ENCODE measurements at places on chromosomes 4 and X.

- no peak for DNase-seq
Measured at GRCh38 chrX:50805276-50805675, 8.7 kb downstream of the SHROOM4 start.

GRCh38 chr4:53116954-53117353, 248.9 kb downstream of the SCFD2 start:
- no peak for DNase-seq

DNA sequence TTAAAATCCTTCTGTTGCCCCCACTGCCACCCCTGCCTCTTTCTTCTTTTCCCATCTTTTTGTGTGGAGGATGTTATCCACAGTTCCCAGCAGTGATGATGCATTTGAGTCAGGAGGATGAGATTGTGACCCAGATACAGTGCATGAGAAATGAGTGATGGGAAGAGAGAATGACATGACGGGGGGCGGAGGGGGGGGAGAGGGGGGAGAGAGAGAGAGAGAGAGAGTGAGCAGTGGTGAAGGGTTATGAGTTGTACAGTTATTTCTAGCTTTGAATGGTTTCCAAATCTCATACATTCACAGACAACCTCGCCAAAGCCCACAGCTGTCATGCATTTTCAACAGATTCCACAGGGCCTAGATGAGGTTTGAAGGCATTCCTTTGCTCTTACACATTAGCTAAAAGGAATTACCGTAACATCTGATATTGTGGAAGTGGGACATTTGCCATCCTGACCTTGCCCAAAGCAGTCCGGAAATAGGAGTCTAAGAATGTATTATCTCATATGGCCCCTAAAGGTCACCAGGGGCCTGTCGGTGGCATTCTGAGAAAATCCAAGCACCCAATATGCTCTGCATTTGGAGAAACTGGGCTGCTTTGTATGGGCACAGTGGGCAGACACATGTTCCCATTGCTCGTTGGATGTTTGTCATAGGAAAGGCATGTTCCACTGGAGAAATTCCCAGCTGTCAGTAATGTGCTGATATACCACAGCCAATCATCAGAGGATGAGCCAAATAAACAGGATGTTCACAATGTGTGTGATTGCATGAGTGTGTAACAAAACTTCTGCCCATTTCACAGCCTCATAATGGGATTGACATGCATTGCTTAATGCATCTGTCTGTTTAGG, 435.8 kb downstream of the SPRY1 start:
- DNase-seq = no peak

DNA sequence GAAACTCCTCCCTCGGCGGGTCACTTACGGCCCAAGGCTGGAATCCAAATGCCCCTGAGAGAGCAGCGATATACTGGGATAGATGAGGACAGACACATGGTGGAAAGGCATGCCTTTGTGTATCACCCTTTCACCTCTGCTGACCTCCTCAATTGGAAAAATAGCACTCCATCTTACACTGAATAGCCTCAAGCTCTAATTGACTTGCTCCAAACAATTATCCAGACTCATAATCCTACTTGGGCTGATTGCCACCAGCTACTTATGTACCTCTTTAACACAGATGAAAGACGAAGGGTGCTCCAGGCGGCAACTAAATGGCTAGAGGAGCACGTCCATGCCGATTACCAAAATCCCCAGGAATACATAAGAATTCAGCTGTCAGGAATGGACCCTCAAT, 1142.2 kb downstream of the ARAP2 start:
- no peak for DNase-seq

GRCh38 chr4:81663368-81663767, 191.7 kb upstream of the RASGEF1B start:
- no peak for DNase-seq

DNA sequence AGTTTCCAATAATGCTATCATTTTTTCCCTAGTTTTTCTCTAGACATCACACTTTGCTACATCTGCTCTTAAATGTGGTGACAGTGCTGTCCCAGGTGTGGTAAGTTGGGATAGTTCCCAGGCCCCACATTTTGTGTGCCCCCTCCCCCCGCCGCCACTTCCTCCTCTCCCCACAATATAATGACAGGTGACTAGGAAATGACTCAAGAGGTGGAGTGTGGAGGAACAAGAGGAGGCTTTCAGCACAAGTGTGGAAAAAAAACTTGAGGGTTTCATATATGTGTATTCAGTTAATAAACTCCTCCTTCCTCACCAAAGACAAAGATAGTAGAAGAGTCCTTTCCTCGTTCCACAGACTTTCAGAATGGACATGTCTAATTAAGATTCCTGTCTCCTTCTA, 18.3 kb upstream of the IL21 start:
- DNase-seq = no peak

DNA sequence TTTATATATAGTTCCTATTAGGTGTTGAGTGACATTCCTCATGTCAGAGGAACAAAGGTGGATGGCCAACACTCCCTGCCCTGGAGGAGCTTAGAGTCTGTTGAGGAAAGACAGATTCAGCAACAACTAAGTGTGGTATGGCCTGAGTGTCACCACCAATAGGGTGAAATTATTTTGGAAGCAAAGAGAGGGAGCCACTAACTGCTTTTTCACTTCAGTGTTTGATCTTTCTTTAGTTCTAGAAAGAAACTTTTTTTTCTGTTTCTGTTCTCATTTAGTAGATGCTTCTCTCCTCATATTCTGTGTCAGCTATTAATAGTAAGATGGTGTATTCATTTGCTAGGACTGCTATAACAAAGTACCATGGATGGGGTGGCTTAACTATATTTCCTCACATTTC, 81.5 kb downstream of the ARX start:
- no peak for DNase-seq

DNA sequence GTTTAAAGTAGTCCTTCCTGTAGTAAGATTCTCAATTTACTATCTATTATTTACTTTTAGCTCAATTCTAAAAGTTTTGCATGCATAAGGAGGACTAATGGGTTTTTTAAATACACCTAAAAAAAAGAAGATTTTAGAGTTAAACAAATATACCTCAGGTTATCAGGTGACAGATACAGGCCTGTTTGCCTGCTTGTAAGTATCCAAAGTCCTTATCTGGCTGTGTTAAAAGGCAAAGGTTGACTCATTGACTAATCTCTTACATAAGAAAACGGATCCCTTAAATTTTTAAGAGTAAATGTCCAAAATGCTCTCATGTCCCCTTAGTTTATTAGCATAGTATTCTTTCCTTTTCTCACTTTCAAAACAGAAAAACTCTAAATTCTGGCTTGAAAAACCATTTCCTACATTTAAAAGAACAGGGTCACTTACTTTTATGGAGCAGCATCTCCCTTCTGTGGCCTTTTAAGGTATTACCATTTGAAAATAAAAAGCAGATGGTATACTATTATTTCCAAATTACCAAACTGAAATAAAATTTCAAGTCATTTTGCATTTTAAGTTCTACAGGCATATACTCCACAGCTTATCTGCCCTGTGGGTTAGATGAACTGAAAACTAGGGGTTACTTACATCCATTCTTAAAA, 4.5 kb downstream of the CBR4 start:
- no peak for DNase-seq

DNA sequence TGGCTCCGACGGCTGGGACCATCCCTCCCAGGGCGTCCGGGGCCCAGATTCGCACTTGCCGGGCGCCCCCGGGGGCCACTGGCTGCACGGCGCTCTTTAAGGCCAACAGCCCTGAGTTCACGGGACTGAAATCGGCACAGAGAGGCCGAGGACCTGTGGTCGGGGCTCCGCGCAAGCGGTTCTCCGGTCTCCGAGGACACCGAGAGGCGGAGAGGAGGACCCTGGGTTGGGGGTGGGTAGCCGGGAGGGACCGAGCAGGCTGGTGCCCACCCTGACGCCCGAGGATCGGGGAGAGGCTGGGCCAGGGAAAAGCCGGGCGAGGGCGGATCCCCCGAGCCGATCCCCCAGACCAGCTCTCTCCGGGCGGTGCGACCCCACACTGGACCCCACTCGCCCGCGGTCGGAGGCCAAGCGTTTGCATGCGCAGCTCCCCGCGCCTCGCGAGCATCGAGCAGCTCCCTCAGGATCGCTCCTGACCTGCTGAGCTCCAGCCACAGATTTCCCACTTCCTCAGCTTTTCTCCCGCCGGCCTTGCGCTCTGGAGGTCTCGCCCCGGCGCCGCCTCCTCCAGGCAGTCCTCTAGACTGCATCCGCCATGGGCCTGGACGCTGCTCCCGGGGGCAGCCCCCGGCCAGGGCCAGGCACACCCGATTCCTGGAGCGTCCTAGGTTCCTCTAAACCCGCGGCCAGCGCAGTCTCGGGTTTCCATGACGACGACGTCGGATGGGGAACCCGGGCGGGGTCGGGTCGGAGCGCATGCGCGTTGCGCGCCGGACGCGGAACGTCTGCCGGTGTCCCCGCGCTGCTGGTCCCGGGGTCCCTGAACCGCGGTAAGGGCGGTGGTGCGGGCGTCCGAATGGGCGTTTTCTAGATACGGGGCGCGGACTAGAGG, 17.6 kb upstream of the NAT8L start:
- no peak for DNase-seq

DNA sequence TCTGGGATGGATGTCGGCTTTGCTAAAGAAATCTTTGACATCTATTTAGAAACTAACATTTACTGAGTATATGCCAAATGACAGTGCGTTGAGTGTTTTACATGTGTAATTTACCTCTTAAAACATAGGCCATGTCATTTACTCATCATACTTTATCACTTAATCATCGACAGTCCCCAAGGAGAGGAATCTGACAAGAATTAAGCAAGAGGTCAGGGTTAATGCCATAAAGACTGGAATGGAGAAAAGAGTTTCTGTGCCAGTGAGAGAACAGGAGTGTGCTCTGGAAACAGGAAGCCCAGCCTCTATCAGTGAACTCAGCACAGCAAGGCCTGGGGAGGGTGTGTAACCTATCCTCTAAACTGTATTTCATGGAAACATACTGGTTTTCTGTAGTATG, 28.0 kb upstream of the AMOT start:
- DNase-seq = no peak

DNA sequence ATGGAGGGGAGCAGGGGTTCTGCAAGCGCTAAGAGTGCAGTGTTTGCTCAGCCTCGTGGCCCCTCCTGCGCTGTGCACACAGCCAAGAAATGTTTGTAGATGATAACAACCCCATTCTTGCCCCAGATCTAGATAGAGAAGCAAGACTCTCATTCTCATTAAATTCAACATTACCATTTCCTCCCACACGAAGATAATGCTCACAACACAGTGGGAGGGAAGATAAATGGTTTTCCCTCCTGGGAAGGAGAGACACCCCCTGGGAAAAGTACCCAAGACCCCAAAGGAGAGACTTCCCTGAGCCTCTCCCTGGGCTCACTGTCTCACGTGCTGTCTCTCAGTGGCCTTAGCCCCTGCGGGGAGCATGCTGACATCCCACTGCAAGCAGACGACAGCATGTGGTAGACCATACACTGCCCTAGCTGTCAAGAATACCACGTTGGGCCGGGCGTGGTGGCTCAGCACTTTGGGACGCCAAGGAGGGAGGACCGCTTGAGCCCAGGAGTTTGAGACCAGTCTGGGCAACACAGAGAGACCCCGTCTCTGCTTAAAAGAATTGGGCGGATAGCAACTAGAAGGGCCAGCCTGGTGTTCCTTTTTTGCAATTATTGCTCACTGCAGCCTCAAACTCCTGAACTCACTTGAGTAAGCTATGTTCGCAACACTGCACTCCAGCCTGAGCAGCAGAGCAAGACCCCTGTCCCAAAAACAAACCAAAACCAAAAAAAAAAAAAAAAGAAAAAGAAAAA, 34.9 kb upstream of the IQSEC2 start:
- no peak for DNase-seq

- no peak for DNase-seq
Measured at GRCh38 chrX:140672840-140673731, 36.5 kb upstream of the LINC00632 start.

- DNase-seq = no peak
Measured at GRCh38 chr4:54228546-54228945, 547 bp upstream of the PDGFRA start.

DNA sequence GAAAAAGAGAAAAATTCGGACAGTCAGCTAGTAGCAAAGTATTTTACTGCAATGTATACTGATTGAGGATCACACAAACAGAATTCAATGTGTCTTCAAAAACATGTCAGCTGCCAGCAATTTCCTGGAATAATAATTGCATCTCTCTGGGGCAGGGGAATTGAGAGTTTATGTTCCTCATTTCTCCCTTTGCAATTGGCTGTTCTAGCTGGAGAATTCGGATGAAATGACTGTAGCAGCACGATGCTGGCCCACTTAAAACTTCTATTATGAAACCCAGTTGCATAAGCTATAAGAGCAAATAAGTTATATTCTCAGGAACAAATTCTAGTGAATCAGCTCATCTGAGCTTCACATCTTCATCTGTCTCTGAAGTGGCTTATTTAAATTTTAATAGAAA, 99.9 kb upstream of the CPEB2 start:
- DNase-seq = no peak

DNA sequence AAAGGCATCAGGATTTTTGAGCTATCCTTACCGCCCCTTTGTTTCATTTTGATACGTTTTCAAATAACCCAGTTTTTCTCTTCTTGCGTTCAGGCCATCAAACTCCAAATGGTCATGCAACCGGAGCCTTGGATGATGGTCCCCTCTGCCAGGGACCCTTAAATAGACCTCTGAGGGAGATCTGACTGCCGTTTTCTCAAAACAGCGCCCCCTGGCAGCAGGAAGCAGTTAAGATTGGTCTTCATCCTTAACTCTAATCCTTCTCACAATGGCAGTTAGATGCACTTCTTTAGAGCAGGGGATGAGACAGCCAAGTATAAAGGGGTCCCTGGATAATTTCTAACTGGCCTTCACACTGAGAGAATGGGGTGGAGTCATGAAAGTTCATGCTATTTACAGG, 525.0 kb upstream of the SPANXN1 start:
- no peak for DNase-seq

GRCh38 chrX:18449236-18449635, 23.8 kb downstream of the CDKL5 start:
- no peak for DNase-seq

GRCh38 chr4:189385098-189385497, 555.6 kb upstream of the FRG1 start:
- no peak for DNase-seq

GRCh38 chr4:124705393-124705792, 7.1 kb downstream of the ANKRD50 start:
- DNase-seq = no peak

GRCh38 chr4:10207116-10207515, 90.5 kb upstream of the WDR1 start:
- DNase-seq = no peak

DNA sequence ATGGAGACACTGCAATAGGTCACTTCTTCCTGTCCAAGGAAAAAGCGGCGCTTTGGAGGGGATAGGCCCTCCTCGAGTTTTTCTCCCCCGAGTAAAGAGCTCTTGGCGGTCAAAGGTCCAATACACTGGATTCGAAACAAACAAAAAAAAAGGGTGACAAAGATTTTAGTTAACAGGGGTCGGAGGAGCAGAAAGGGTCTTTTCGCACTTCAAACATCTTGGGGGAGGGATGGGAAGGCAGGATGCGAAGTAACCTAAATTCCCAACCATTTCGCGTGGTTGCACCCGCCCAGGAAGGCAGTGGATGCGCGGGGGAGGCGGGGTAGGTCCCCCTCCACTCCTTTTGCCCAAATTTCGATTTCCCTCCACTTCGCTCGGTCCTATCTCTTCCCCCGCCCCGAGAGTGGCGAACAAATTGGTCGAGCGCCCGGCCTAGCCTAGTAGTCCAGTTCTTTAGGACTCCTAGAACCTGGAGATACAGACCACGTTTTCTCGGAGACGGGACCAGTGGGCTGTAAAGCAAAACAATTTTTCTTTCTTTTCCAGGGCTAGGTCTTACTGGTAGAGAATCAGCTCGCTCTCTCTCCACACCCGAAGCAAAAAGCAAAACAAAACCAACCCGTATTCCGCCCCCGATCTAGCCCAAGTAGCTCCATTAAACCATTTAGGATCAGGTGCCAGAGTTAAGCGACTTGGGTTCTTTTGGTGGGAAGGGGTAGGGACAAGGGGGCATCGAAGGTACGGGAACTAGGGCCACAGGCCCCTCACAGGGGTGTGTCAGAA, 2.0 kb upstream of the STAG2 start:
- no peak for DNase-seq

Measured in vagina (tissue), 2 donors.